Activated CD8-positive, alpha-beta memory T cell treated with anti-CD3 and anti-CD28 coated beads, Interleukin-2, amount 10 ng/mL, durations not matched to agents 7 days and 5 days (primary cell): ENCODE measurements at places on chromosomes 13 and 19.

DNA sequence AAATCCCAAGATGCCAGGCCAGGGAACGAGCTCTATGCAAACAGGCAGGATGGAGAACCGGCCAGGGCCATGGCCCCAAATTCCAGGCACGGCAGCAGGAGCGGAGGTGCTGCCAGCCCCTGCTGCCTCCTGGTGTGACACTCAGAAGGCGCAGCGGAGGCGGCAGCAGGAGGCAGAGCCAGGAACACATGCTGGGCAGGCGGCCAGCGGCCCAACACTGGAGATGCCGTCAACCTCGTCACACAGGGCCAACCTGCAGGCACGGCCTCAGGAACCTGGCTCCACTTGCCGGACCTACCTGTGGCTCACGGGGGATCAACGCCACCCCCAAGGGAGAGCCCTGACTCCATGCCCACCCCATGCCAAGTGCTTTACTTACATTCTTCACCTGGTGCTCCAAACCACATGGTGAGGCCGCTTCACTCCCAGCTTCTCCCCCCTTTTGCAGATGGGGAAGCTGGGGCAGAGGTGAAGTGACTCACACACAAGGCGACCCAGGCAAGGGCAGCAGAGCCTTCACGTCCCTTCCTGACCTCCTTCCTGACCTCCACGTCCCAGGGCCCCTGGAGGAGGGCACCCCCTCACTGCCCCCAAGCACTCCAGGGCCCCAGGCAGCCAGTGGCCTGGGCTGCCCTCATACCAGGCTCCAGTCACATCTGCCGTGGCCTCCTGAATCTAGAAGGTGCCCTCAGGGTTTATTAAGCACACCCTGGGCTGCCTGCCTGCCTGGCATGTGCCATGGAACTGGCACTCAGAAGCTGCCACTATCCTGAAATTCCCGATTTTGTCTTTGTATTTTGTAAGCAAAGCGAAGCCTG, 43.5 kb downstream of the GGACT start:
- DNase-seq: no peak

- no peak for DNase-seq
Measured at GRCh38 chr19:51430221-51430620, 12.8 kb upstream of the SIGLEC10 start.

GRCh38 chr19:2123682-2124387, 27.1 kb downstream of the IZUMO4 start:
- no peak for DNase-seq

DNA sequence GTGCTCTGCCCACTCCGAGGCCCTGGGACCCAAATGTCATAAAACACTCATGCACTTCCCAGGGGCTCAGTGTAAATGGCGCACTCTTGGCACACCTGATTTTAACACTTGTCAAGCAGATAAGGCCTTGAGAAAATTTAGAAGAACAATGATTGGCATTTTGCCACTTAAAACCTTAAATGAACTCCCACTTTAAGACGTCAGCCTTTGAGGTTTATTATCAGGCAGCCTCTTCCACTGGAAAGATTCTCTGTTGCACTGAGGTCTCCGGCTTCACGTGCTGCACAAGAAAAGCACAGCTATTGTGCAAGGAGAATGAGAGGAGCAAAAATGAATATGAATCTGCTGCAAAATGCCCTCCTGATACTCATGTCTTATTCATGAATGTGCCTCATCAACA, 38.5 kb upstream of the ATP11A start:
- DNase-seq: no peak

GRCh38 chr13:51370811-51371210, 31.3 kb downstream of the SERPINE3 start:
- no peak for DNase-seq

DNA sequence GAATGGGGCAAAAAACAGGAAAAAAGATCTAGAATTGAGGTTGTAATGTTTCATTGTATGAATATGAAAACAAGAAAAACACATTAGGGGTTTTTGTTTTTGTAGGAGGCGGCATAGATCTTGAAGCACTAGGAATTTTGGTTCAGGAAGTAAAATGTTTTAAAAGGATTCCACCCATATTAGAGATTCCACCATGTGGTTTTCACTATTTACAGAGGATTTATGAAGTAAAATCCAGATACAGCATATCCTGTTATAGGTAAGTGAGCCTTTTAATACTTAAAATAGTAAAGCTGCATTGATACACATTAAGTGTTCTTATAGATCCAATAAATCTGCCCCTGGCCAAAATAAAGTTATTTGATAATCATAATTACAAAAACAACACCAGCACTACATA, 61.4 kb downstream of the MICU2 start:
- DNase-seq: no peak

DNA sequence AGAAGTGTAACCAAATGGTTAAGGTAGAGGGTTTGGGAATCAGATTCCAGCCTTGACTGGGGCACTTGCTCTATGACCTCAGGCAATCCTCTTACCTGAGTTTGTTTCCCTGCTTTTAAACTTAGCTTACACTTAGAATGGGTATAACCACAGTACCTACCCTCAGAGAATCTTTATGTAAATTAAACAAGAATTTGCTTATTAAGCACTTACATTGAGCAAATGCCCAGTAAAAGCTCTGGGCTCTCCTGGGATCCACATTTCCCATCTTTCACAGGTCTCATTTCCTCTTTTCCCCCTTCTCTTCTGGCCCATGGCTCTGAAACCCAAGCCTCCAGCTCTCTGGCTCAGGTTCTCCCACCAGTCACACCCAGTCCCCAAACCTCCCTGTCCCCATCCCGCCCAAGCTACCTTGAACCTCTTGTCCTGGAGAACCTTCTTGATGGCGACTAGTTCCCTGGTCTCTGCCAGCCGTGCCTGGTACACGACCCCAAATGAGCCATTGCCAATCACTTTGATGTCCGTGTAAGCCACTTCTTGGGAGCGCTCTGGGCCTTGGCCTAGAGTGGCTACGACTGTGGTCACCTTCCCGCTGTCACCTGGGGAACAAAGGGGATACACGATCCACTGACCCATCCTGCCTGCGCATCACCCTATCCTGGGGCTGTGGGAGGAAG, 2.7 kb downstream of the GSK3A start:
- no peak for DNase-seq

DNA sequence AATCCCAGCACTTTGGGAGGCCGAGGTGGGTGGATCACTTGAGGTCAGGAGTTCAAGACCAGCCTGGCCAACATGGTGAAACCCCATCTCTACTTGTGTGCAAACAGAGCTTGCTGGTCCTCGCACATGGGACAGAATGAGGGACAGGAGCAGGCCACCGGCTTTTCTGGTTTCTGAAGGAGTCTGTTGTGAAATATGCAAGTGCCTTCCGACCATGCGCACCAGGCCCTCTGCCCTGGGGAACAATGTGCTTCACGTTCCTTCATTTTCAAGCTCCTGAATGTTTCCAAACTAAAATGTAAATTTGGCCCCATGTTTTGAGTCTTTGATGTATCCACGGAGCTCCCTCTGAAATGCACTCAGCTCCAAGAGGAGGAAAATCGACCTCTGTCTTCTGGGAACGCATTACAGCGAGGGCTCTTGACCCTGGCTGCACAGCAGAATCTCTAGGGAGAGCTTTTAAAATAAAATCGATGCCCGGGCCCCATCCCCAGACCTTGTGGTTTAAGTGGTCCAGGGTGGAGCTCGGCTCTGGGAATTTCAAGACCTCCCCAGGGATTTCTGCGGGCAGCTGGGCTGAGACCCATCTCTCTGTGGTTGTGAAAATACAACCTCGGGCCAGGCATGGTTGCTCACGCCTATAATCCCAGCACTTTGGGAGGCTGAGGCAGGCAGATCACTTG, 9.3 kb upstream of the ACP4 start:
- no peak for DNase-seq

DNA sequence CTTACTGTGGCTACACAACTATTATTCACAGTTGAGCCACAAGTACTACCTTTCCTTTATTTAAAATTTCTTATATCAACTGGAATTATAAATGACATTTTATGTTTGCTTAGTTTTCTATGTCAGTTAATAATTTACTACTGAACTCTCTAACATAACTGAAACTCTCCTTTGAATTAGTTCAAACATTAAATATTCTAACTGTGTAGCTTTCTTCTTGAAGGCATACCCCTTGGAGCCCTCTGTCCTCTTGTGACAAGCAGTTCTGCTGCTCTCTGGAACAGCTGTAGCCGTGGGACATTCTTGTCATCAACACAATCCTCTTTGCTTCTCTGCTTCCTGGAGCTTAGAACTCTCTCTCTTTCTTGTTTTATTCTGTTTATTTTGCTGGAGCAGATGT, 244.8 kb downstream of the NHLRC3 start:
- DNase-seq: no peak

GRCh38 chr13:110989331-110989730, 74.5 kb upstream of the ANKRD10 start:
- DNase-seq: no peak

DNA sequence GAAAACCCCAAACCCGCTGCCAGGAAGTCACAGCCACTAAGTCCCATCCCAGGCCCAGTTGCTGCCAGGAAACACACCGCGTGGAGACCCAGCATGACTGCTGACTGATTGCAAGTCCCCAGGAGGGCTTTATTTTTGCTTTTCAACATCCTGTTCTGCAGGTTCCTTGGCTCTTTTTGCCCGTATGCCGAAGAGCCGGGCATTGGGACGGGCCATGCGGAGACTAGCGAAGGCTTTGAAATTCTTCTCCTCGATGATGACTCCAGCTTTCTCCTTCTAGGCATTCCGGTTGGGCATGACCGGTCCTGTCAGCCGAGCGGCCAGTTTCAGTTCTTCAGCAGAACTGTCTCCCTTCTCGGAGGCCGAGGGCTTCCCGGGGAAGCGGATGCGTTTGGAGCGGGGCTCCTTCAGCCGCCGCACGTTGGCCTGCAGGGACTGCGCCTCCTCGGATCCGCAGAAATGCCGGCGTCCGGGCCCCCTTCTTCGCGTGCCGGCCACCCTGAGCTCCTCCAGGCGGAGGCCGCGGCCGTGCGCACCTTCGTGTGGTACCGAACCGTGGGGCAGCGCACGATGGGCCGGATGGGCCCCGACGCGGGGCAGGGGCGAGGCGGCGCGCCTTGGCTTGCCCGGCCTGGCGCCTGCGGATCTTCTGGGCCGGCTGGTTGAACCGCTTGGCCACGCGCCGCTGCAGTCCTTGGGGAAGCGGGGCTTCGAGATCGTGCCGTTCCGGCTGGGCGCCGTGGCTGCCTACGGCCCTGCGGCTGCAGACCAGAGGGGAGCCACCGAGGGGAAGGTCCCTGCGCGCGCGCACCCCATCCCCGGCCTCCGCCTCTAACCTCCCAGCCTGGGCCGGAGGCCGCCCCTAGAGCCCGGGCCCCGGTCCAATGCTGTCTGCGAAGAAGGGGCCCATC, 15.2 kb downstream of the ZSCAN5C start:
- no peak for DNase-seq

DNA sequence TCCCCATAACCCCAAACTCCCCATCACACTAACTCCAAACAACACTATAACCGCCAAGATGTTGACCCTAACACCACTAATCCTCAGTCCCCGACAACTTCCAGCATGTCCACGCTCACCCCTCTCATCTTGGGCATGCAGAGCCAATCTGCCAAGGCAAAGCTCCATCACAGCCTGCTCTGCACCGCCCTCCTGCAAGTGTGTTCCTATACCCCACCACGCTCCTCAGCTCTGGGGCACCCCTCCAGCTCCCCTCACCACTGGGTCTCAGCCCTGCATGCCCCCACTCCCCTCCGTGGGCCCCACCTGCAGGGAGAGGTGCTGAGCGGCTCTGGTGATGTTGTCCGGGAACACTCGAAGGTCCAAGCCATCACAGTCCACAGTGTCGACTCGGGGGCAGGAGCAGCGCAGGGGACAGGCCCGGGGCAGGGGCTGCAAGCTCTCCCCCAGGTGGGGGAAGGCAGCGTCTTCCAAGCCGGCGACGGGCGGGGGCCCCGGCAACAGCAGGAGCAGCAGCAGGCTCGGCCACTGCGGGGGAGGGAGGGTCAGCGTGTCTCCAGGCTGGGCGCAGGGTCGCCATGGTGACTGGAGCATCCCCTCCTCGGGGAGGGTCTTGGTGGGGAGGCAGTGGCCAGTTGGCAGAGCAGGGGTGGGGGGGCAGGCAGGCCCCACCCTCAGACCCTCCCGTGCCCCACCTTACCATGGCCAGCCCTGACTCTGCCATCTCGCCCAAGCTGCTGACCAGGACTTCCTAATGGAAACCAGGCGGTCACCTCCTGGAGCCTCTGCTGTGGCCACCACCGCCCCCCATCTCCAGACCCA, 527 bp downstream of the PODNL1 start:
- no peak for DNase-seq

GRCh38 chr19:2353887-2354592, 6.0 kb upstream of the TMPRSS9 start:
- no peak for DNase-seq

GRCh38 chr19:12093777-12094176, 29.2 kb downstream of the ZNF844 start:
- DNase-seq: no peak

- peak; percentile 87 for DNase-seq
Measured at GRCh38 chr19:54114340-54115108, 933 bp downstream of the TFPT start.

DNA sequence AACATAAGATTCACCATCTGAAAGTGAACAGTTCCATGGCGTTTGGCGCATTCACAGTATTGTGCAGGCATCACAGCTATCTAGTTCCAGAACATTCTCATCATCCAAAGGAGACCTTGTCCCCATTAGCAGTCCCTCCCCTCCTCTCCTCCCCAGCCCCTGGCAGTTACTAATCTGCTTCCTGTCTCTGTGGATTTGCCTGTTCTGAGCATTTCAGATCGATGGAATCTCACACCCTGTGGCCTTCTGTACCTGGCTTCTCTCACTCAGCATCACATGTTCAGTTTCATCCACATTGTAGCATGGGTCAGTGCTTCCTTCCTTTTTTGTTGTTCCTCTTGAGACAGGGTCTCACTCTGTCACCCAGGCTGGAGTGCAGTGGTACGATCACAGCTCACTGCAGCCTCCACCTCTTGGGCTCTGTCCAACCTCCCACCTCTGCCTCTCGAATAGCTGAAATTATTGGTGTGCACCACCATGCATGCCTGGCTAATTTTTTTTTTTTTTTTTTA, 34.6 kb downstream of the CRTC1 start:
- no peak for DNase-seq
